ENCODE measurements at places on chromosomes 3 and 15. TPM values are rescaled to one million over a fixed set of nuclear protein-coding genes. Genes with fewer than 3 reads are reported as not detected.
A peak's percentile ranks its signal among the peaks of the same experiment; 100 is the strongest.

RTP3 gene
- total RNA-seq: not detected

CLDN18 gene
- not detected for total RNA-seq

TGM4 gene
- not detected for total RNA-seq

SLC7A14 gene
- total RNA-seq: 0.48 TPM

TM6SF1 gene
- total RNA-seq: 1.7 TPM

CYP1A2 gene
- not detected for total RNA-seq

UROC1 gene
- not detected for total RNA-seq

DNA sequence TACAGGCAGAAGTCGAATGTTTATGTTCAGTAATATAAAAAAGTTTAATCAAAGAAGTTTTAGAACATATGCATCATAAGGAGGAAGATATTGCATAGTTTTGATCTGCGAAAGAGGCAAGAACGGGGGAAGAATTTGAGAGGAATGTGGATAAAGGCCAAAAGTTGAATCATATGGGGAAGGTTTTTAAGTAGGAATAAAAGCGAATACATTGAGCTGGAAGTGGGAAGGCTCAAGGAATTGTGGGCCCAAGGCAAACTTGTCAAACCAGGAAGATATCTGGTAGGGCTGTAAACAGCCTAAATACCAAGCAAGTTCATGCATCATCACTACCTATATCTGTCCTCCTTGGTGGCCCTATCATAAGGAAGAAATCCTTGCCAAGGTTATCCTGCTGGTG is 186.9 kb downstream of the MAGI1 start:
- H3K4me1 ChIP-seq: no peaks in the 10 kb centered on the region
- no peak for DNase-seq
- H3K36me3 ChIP-seq: no peaks in the 10 kb centered on the region
- H3K27ac ChIP-seq: no peak overlapping the region
- no peaks in the 10 kb centered on the region for H3K27me3 ChIP-seq

- H3K27me3 ChIP-seq: peaks cover 7% of the 10 kb centered on the region
- H3K27ac ChIP-seq: no peak overlapping the region
- no peak overlapping the region for H3K4me3 ChIP-seq
- DNase-seq: no peak
These were observed 5.8 kb downstream of the FMN1 start for GRCh38 chr15:33188641-33189257.

DNA sequence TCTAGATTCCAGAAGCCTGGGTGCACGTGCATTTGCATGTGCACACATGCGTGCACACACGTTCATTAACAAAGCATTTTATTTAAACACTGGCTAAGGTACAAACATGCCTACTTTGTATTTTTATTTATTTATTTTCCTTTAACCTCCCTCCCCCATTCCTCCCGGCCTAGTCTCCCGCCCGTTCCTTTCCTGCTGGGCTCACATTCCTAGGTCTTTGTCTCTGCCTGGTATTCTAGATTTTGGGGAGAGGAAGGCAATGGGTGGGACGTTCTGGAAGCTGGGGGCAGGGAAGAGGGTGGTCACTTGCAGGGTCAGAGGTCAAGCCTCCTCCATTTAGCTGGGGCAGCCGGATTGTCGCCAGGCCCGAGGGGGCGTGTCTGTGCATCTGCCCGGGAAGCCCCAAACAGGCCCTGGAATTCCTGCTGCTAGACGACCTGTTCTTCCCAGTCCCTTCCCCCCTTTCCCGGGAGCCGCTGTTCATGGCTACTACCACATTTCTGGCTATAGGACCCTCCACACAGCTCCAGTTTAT is 51.8 kb downstream of the TRIM71 start:
- H3K27me3 ChIP-seq: no peaks in the 10 kb centered on the region
- H3K4me1 ChIP-seq: no peaks in the 10 kb centered on the region
- no peak for DNase-seq
- H3K4me3 ChIP-seq: no peak overlapping the region
- no peak overlapping the region for H3K27ac ChIP-seq

- H3K4me3 ChIP-seq: no peak overlapping the region
- no peaks in the 10 kb centered on the region for H3K4me1 ChIP-seq
- H3K36me3 ChIP-seq: no peaks in the 10 kb centered on the region
- H3K27me3 ChIP-seq: no peaks in the 10 kb centered on the region
- no peak overlapping the region for H3K27ac ChIP-seq
These were observed 70.8 kb downstream of the RAB11A start for GRCh38 chr15:65939901-65940617.

- no peaks in the 10 kb centered on the region for H3K36me3 ChIP-seq
- DNase-seq: no peak
- H3K4me1 ChIP-seq: no peaks in the 10 kb centered on the region
- H3K4me3 ChIP-seq: no peak overlapping the region
- no peaks in the 10 kb centered on the region for H3K27me3 ChIP-seq
- H3K27ac ChIP-seq: no peak overlapping the region
These were observed 146.9 kb downstream of the ERC2 start for GRCh38 chr3:56321383-56321782.

DNA sequence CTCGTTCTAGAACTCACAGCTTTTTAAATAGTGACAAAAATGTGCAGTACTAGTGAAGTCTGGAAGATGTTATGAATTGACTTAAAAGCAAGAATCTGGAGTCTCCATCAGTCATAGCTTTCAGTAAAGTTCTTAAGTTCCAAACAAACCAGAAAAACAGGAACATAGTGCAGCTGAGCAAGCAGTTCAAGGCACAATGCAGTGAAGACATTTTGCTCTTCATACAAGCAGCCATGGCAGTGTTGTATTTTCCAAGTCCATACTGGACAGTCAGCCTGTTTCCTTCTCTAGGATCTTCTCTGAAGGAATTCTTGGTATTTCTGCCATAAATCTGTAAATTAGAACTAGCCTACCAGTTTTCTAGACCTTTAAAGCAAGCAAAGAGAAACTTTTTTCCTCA is 90.5 kb downstream of the LRRC28 start:
- H3K27me3 ChIP-seq: no peaks in the 10 kb centered on the region
- H3K36me3 ChIP-seq: no peaks in the 10 kb centered on the region
- no peaks in the 10 kb centered on the region for H3K4me1 ChIP-seq
- no peak for DNase-seq
- H3K4me3 ChIP-seq: no peak overlapping the region
- H3K27ac ChIP-seq: no peak overlapping the region

GRCh38 chr15:67085818-67086636 is 20.6 kb downstream of the SMAD3 start:
- no peak for DNase-seq
- no peaks in the 10 kb centered on the region for H3K36me3 ChIP-seq
- H3K4me1 ChIP-seq: peaks cover 81% of the 10 kb centered on the region
- H3K27me3 ChIP-seq: no peaks in the 10 kb centered on the region
- no peak overlapping the region for H3K4me3 ChIP-seq
- H3K27ac ChIP-seq: peak overlapping the region; percentile 13

- no peaks in the 10 kb centered on the region for H3K27me3 ChIP-seq
- H3K36me3 ChIP-seq: no peaks in the 10 kb centered on the region
- H3K4me3 ChIP-seq: no peak overlapping the region
- no peak overlapping the region for H3K27ac ChIP-seq
- DNase-seq: no peak
These were observed 462.4 kb upstream of the THBS1 start for GRCh38 chr15:39118510-39118909.

- no peak overlapping the region for H3K27ac ChIP-seq
- no peak for DNase-seq
- no peaks in the 10 kb centered on the region for H3K4me1 ChIP-seq
- no peak overlapping the region for H3K4me3 ChIP-seq
- no peaks in the 10 kb centered on the region for H3K27me3 ChIP-seq
These were observed 54.5 kb downstream of the CACNA2D2 start for GRCh38 chr3:50448752-50449539.

DNA sequence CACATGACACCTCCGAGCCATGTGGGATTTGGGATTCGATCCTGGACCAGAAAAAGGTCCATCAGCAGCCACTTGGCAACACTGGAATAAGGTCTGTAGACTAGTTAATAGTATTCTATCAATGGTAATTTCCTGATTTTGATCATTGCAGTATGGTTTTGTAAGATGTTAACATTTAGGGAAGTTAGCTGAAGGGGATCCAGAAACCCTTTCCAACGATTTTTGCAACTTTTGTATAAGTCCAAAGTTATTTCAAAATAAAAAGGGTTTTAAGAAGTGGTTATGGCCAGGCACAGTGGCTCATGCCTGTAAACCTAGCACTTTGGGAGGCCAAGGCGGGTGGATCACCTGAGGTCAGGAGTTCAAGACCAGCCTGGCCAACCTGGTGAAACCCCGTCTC is 10.2 kb downstream of the BDH1 start:
- H3K4me1 ChIP-seq: peaks cover 16% of the 10 kb centered on the region
- H3K36me3 ChIP-seq: no peaks in the 10 kb centered on the region
- no peak overlapping the region for H3K27ac ChIP-seq
- no peaks in the 10 kb centered on the region for H3K27me3 ChIP-seq
- no peak for DNase-seq

- H3K36me3 ChIP-seq: no peaks in the 10 kb centered on the region
- no peaks in the 10 kb centered on the region for H3K27me3 ChIP-seq
- H3K4me3 ChIP-seq: peak within 1 kb of the TSS; percentile 72
- H3K27ac ChIP-seq: peak within 1 kb of the TSS; percentile 92
- peaks cover 13% of the 10 kb centered on the region for H3K4me1 ChIP-seq
- peak; percentile 93 for DNase-seq
These were observed at the start of gene RAB43 for GRCh38 chr3:129121792-129122411. Gene RAB43, minus strand, starts transcription at chr3:129121804. Its CDS starts 315 bp downstream, at chr3:129121489.

DNA sequence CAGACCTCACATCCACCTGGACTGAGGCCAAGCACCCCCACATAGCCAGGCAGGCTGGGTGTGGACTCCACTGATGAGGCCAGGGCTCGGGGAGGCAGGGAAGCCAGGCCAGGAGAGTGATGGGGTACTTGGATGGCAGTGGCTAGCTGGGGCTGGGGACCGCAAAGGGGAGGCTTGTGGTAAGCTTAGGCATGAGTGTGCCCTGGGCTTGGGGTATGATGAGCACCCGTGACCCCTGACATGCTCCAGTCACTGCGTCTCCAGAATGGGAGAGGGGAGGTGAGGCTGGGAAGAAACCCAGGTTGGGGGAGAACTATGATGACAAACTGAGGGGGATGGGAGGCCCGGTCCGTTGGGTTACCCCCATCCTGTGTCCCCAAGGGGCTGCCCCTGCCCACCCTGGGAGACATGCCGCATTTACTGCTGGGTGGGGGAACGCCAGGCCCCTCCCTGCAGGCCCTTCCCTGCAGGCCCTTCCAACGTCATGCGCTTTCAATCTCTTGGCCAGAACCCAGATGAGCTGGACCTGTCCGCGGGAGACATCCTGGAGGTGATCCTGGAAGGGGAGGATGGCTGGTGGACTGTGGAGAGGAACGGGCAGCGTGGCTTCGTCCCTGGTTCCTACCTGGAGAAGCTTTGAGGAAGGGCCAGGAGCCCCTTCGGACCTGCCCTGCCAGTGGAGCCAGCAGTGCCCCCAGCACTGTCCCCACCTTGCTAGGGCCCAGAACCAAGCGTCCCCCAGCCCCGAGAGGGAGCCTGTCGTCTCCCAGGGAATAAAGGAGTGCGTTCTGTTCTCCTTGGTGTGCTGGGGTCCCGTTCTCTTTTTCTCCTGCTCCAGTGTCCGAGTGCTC is 34.1 kb downstream of the TSPAN3 start:
- no peaks in the 10 kb centered on the region for H3K27me3 ChIP-seq
- H3K4me3 ChIP-seq: no peak overlapping the region
- H3K36me3 ChIP-seq: no peaks in the 10 kb centered on the region
- H3K4me1 ChIP-seq: peaks cover 4% of the 10 kb centered on the region
- H3K27ac ChIP-seq: no peak overlapping the region
- peak; percentile 9 for DNase-seq

- H3K36me3 ChIP-seq: no peaks in the 10 kb centered on the region
- H3K4me1 ChIP-seq: peaks cover 5% of the 10 kb centered on the region
- no peak for DNase-seq
- no peak overlapping the region for H3K4me3 ChIP-seq
These were observed 27.9 kb downstream of the EHD4 start for GRCh38 chr15:41944313-41944940.

DNA sequence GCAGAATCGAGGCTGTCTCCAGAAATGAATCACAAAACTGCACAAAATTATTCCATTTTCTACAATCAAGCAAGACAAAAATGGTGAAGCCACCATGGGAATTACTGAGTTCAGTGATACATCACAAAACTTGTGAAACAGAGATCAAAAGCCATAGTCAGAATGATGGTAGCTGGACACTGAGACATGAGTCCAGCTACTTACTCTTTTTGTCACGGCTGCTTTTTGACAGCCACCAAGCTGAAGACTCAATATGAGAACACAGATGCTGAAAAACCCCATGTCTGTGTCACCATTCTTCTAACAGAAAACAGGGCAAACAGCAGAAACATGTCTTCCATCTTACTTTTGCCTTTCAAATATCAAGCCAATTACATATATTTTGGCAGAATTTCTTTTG is 237.6 kb downstream of the LPP start:
- H3K4me3 ChIP-seq: no peak overlapping the region
- H3K36me3 ChIP-seq: no peaks in the 10 kb centered on the region
- DNase-seq: no peak

GRCh38 chr3:192731233-192731632 is 3.9 kb upstream of the FGF12 start:
- H3K36me3 ChIP-seq: no peaks in the 10 kb centered on the region
- DNase-seq: no peak
- no peak overlapping the region for H3K4me3 ChIP-seq
- no peaks in the 10 kb centered on the region for H3K4me1 ChIP-seq
- no peak overlapping the region for H3K27ac ChIP-seq

Data from transverse colon (tissue), 4 donors.